ENCODE measurements at places on chromosomes 7 and 10. TPM values are rescaled to one million over a fixed set of nuclear protein-coding genes. Genes with fewer than 3 reads are reported as not detected.

RPEL1 gene
- not detected for total RNA-seq

PALD1 gene
- total RNA-seq, result 15.5 TPM

PODXL gene
- total RNA-seq, result 12.3 TPM

GIMAP8 gene
- not detected for total RNA-seq

VENTX gene
- total RNA-seq, result 1.6 TPM

GIMAP1 gene
- total RNA-seq, result not detected

Measured in glutamatergic neuron (in vitro differentiated cells).